ENCODE measurements at places on chromosomes 13 and 19.

- no peak for DNase-seq
These were observed 303.6 kb downstream of the MYO16 start for GRCh38 chr13:108933061-108933460.

- DNase-seq: no peak
These were observed 772.9 kb upstream of the SLITRK6 start for GRCh38 chr13:86572115-86572514.

DNA sequence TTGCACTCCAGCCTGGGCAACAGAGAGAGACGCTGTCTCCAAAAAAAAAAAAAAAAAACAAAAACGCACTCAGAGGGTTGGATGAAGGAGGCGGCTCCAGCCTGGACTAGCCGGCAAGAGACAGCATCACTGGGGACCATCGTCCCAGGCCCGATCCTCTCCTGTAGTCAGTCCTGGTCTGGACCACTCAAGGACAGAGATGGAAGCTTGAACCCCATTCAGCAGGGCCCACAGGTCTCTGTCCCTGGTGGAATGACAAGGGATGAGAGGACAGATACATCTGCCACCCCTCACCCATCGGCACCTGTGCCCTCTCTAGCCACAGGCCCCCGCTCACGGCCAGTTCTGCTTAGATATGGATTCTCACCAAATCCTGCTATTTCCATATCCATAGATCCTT lies 14.0 kb downstream of the ADGRE5 start:
- no peak for DNase-seq

GRCh38 chr19:46023311-46023779 lies 492 bp upstream of the PGLYRP1 start:
- no peak for DNase-seq

DNA sequence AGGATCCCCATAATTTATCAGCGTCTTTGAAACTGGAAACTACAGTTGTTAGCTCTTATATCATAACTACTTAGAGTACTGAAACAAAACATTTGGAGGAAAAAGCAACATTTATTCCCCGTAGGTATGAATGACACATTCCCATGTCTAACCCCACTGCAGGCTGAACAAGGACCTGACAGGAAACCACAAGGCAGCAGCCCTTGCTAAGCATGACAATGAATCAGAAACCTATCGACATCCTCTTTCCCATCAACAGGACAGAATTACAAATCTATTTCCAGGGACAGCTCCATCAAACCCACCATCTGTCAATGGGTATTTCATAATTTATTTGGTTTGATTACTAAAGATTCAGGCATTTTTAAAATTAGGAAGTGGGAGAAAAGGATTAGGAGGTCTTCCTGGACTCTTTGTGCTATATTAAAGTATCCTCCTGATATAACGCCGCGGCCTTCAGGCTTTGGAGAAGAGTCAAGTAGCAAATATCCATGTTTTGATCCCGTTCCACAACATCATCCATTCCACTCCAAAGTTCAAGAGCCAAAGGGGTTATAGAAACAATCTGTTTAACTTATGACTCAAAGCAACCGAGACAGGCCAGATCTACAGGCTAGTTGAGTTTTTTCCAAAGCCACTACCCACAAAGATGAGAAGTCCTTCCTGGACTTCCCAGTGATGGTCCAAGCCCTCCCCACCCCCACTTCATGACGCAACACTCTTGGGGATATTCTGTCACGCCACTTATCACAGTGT lies 51.1 kb downstream of the FAM216B start:
- DNase-seq: no peak

- no peak for DNase-seq
These were observed 35.1 kb downstream of the ENOX1 start for GRCh38 chr13:43751624-43752023.

GRCh38 chr13:71291842-71292146 lies 575.2 kb downstream of the DACH1 start:
- no peak for DNase-seq

Measured in CD4-positive, alpha-beta T cell treated with Interleukin-15 for 4 hours (primary cell).